EL (cell line): ENCODE measurements at places on chromosomes 13 and 19.

DNA sequence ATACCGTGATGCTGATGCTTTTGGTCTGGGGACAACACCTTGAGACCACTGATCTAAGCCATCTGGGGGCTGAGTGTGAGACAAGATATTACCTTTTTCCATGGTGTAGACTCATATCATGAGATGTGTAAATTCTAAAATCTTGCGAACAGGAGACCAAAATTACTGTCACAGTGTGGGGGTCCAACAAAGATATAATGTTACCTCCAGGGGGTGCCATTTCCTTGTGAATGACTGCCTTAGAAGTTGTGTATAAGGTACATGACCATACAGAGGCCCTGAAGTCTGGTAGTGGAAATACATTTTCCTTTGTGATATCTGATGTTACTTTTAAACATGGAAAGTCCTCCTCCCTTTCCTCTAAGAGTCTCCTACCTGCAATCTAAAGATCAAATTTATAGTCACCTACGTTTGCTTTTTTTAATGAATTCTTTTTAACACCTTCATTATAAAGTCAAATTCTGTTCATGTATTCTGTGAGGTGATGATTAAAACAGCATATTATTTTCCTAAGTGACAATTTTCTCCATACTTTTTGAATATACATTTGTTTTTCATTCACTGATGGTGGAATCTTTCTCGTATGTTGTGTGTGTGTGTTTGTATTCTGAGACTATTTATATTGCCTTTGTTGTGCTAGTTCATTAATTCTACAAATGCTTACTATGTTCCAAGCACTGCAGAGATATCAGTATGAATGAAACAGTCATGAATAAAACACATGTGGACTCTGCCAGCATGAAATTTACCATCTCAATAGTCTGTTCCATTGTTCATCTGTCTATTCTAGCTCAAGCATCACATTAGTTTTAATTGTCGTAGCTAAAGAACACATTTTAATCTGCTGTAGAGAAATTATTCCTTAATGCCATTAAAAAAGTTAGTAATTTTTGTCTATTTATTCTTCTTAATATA, 113.7 kb downstream of the RFC3 start:
- peak; percentile 62 for DNase-seq

GRCh38 chr13:98475522-98475921, 101.4 kb downstream of the STK24 start:
- DNase-seq = no peak

DNA sequence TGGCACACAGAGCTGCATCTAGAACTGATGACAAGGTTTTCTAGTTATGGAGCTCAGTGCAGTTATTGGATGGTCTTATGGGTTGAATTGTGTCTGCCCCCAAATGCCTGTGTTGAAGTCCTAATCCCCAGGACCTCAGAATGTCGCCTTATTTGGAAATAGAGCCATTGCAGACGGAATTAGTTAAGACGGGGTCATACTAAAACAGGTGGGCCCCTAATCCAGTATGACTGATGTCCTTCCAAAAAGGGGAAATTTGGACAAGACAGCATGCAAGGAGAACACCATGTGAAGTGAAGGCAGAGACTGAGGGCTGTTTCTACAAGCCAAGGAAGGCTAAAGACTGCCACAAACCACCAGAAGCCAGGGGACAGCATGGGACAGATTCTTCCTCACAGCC, 148.7 kb downstream of the KCTD12 start:
- no peak for DNase-seq

DNA sequence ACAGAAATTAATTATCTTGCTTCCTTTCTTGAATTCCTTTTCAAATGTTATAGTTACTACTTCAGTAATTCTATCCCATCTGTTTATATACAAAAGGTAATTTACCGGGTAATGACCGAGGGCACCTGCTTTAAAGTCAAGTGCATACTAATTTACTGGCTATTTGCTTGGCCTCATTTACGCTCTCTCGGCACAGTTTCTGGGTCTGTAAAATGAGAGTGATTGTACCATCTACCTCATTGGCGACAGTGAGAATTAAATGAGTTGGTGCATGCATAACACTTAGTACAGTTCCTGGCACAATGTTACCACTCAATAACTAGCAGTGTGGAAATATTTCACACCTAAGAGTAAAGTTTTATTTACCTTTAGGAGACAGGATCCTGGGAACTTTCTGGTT, 111.6 kb downstream of the GGACT start:
- DNase-seq = no peak

DNA sequence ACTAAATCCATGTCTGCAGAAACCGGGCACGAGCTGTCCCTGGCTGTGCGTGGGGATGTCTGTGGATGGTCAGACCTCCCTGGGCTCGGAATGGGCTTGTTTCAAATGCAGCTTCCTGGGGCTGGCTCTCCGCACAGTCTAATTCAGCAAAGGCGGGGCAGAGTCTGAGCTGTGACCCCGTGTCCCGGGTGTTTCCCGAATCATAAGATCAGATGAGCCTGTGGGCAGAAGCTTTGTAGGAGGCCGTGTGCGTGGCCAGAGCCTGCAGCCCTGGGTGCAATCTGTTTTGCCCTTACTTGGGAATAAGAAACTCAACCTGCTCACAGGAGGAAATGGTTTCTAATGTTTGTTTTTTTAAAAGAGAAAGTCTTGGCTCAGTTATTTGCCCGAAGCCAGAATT, 13.9 kb upstream of the GNA11 start:
- DNase-seq = peak; percentile 43

- no peak for DNase-seq
Measured at GRCh38 chr19:41328157-41328841, 18.3 kb downstream of the CCDC97 start.

DNA sequence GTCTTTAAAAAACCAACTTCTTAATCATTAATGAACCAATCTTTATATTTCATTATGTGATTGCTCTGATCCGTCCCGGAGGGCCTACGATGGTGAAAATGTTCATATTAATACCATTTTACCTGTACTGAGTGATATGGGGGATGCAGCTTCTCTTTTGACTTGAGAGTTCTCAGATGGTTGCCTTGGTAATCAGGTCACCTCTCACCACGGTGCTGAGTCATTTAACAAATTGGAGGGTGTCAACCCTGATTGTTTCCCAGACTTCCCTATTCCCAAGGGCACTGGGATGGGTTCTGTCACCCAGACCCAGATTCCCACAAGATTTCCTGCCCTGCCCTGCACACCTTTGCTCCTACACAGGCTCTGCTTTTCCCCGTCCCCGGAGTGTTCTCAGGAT, 128.5 kb upstream of the TMTC4 start:
- no peak for DNase-seq

DNA sequence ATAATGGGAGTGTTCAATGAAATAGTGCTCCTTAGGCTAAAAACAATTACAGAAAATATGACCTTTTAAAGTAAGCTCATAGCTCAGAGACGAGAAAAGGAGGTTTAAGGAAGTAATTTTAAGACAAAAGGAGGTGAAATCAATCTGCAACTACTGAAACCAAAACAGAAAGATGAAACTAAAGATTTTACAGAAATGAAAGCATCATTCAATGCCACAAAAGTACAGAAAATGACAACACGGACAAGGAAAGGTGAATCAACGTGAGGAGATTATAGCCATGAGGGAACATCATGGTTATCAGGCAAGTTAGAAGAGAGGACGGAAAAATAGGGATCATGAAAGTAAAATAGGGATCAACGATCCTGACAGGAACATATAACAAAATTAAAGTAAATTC, 745.2 kb downstream of the PCDH17 start:
- no peak for DNase-seq

- no peak for DNase-seq
Measured at GRCh38 chr19:50046649-50047503, 21.1 kb downstream of the ZNF473 start.

DNA sequence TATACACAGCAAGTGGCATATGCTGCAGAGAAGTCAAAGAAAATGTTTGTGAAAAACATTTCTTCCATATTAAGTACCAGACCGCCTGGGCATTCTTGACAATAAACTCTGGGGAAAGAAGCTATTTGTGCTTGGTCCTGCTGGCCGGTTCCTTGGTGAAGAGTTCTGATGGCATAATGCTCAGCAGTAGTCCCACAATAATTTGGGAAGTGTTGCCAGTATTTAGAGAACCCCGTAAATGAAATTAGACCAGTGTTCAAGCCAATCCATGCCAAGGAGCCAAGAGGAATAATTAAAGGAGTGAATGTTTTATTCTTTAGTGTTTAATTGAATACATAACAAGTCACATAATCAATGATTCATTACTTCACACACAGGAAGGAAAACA, 6.3 kb downstream of the KCTD12 start:
- no peak for DNase-seq

GRCh38 chr13:52852444-52852843, 4.0 kb upstream of the PCDH8 start:
- DNase-seq = no peak

GRCh38 chr13:82070416-82070815, 1729.5 kb upstream of the SPRY2 start:
- DNase-seq = no peak

- DNase-seq = no peak
Measured at GRCh38 chr13:34421858-34422475, 520.1 kb upstream of the NBEA start.

GRCh38 chr13:98343461-98343860, 166.4 kb upstream of the RNF113B start:
- DNase-seq = no peak

- DNase-seq = peak; percentile 42
Measured at GRCh38 chr19:51158474-51159129, 16.5 kb downstream of the SIGLEC7 start.

DNA sequence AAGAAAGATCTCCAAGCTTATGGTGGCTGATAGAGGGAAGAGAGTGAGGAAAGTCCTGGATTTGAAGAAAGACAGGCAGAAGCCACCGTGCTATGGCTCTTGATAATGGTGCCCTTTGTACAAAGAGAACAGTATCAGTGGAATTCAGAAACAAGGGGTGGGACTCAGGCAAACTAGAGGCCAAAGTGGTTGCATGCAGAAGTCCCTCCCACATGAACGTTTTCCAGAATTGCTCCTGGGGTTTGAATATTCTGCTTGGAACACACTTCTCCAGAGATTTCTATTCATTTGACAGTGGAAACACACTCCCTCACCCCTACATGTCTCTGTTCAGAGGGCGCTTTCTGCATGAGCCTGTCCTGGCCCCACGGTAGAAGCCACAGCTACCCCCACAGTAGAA, 10.1 kb upstream of the MBNL2 start:
- DNase-seq = no peak

DNA sequence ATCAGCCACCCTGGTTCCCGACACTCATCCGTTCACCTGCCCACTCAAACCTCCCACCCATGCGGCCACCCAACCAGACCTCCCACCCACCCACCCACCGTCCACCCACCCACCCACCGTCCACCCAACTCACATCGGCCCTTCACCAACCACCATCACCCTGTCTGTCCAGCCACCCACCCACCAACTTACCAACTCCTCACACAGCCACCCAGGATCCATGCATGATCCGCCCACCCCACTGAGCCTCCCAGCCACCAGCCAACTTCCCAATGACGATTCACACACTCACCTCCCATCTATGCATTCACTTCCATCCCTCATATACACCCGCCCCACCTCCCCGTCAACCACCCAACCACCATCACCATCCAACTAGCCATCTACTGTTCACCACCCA, 4.3 kb downstream of the JOSD2 start:
- no peak for DNase-seq

DNA sequence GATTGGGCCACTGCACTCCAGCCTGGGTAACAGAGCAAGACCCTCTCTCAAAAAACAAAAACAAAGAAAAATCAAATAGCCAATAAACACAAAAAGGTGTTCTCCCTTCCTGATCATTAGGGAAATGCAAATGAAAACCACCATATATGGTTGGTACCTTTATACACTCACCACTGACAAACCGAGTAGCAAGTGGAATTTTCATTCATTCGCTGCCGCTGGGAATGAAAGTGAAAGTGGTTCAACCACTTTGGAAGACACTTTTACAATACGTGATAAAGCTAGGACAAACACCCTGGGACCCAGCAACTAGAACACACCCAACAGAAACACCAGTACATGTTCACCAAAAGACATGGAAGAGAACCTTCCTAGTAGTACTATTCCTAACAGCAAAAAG, 21.0 kb downstream of the GRIK5 start:
- no peak for DNase-seq

DNA sequence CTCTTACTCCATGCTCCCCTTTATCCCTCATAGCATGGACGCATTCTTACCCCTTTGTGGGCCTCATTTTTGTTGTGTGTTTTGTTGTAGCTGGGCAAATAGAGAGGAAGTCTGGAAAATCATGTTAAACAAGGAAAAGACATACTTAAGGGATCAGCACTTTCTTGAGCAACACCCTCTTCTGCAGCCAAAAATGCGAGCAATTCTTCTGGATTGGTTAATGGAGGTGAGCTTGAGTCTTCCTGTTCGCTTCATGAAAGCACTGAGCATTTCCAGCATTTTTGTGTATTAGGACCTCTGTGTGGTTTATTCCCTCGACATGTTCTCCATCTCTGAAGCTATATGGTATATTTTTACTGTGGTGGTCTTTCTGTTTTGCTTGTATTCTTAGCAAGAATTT, 5.5 kb downstream of the CCNE1 start:
- no peak for DNase-seq

DNA sequence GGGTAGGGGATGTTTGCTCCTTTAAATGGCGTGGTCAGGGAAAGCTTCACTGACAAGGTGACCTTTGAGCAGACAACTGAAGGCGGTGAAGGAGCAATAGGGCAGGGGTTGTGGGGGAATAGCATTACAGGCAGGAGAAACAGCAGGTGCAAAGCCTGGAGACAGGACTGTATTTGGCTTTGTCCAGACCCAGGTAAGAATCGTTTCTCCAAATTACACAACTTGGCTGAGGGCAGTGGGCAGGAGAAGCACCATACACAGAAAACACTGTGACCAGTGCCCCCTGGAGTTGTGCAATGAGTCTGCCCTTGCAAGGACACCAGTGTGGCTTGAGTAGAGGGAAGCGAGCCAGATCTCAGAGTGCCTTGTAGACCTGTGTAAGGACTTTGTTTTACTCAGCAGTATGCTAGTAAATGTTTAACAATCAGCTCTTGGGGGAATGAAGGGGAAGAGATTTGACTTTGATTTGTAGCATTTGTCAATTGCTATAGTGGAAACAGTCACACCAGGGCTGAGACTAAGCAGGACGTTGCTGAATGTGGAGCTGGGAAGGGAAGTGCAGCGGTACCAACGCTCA, 360.0 kb downstream of the DCT start:
- DNase-seq = no peak

- peak; percentile 85 for DNase-seq
Measured at GRCh38 chr13:114107686-114108081, 24.7 kb downstream of the RASA3 start.

DNA sequence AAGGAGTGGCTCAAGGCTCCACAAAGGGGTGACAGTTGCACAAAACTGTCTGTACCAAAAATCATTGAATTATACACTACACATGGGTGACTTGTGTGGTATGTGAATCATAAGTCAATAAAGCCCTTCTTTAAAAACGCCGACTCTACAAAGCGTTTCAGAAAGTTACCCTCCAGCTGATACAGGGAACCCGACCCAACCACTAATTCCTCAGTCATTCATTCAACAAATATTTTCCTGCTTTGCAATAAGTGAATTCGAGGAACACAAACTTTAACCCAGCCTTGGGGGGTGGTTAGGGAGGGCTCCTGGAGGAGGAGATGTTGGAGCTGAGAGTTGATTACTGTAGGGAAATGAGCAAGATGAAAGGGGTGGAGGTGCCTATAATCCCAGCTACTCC, 32.0 kb downstream of the LTBP4 start:
- peak; percentile 74 for DNase-seq
